ENCODE measurements at places on chromosomes 1 and 21. TPM values are rescaled to one million over a fixed set of nuclear protein-coding genes. Genes with fewer than 3 reads are reported as not detected.

Gene TLCD4
- polyA plus RNA-seq, result 0.11 TPM

Gene LPGAT1
- 13.1 TPM for polyA plus RNA-seq

Gene OLIG2
- polyA plus RNA-seq, result 0.03 TPM

DNA sequence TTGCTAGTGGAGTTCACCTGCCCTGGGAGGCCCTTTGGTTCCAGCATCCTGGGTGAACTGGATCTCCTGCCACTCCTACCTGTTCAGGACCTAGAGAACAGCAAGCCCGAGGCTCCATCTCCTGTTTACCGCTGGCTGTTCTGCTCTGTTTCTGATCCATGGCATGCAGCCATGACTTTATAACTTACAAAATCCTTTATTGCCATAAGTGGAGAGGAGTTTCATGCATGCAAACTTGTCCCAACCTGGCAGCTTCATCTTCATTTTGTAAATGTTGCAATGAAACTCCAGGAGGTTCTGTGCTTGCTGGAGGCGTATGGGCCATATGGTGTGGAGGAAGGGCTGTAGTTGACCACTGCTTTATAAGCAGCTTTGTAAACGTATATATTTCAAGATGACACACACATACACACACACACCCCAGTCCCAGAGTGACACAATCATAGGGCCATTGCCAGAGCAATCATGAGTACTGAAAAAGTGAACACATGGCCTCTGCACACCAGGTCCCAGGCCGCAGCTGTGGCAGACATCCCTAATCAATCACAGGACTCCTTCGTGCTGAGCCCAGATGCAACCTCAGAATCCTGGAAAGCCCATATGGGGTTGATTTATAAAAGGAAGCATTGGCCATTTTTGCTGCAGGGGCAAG lies 69.0 kb downstream of the UBIAD1 start:
- no peak for DNase-seq

DNA sequence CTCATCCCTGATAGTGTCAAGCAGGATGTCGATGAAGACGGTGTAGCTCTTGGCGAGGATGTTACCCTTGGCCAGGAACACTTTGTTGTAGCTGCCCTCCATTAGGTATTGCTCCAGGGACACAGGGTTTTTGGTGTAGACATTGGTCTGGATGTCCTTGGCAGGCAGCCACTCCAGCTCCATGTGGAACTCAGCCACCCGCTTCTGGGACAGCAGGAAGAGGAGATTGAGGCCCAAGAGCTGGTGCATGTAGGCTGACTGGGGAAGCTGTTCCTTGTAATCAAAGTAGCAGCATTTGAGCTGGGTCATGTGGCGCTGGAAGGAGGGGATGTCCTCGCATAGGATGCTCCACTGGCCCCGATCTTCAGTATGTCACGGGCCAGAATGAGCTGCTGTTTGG lies 9.5 kb downstream of the IL6R start:
- no peak for DNase-seq

- no peak for DNase-seq
Observed at GRCh38 chr1:6775261-6776043, 9.8 kb upstream of the CAMTA1 start.

- no peak for DNase-seq
Observed at GRCh38 chr1:39898648-39899603, 2.8 kb downstream of the MYCL start.

DNA sequence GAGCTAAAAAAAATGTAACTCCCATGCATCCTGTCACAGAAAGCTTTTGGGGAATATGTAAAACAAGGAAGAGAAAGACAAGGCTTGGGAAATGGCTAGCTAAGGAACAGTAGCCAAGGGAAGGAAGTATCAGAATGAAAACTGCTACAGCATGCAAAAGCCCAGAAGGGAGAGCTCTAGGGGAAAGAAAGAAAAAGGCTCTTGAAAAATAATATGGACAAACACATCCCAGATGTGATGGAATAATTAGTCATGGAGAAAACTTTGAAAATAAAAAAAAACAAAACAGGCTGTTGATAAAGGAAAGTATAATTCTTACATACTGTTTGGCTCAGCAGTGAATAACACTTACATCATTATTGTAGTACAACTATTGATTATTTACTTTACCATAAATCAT lies 47.9 kb upstream of the VCAM1 start:
- no peak for DNase-seq

- no peak for DNase-seq
Observed at GRCh38 chr1:177983482-177984135, 13.8 kb upstream of the SEC16B start.

DNA sequence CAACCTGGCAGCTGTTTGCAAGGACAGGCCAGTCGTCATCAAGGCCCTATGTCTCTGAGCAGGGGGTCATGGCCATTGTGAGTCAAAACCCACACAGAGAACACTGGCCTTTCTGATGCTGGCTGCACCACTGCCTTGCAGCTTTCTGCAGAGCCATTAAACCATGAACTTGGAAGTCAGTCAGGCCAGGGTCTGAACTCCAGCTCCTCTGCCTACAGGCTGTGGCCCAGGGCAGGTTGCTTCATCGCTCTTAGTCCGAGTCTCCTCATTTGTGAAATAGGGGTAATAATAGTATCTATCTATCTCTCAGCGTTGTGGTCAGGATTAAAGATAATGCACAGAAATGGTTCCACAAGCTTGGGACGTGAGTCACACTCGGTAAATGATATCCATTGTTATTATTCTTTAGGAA lies 35.8 kb upstream of the HIVEP3 start:
- DNase-seq, result no peak

- DNase-seq, result no peak
Observed at GRCh38 chr1:207893737-207894582, 17.0 kb downstream of the CD34 start.

All from spleen (tissue), 13 donors.